ENCODE measurements at places on chromosomes 7 and 10. TPM values are rescaled to one million over a fixed set of nuclear protein-coding genes. Genes with fewer than 3 reads are reported as not detected.

DNA sequence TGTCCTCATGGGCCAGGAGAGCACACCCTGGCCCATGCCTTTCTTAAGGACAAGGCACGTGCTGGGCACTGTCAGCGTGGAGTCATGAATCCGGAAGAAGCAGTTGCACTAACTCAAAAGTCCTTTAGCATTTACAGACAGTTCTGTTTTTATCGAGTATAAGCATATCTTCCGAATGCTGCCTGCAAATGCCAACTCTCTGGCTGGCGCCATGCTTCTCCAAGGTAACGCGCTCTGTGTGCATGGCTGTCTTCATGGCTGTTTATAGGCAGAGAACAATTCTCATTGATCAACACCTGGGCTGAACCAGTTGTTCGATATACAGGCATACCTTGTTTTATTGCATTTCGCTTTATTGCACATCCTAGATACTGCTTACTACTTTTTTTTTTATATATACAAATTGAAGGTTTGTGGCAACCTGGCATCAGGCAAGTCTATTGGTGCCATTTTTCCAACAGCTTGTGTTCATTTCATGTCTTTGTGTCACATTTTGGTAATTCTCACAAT is 28.0 kb upstream of the ZNRF2 start:
- no peak for DNase-seq

DNA sequence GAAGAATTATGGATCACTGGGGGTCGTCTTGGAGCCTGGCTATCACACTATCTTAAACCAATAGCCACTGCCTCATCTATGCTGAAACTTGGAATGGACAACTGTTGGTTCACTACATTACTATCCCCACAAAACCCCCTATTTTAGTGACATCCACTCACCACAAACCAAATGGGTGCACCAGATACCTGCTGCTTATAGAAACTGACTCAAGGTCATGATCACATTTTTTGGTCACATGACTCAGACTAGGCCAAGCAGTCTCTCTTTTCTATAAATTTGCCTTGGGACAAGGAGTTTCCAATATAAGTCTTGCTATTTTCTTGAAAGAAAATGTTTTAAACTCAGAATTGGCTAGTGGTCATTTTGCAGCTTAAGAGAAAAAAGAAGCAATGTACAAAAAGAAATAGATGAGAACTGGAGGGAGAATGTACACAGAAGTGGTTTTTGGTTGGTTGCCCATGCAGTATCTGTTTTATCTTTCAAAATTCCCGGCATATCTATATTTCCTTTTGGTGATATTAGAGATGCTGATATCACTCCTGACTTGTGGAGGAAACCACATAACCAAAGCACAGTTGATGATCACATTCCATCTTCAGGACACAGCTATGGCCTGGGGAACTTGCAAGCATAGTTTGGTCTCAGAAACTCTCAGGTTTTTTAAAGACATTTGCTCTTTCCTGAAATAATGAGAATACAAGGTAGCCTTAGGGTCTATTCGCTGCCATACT is 85.2 kb upstream of the CACNA2D1 start:
- no peak for DNase-seq

- no peak for DNase-seq
Measured at GRCh38 chr7:66013938-66014337, 31.9 kb upstream of the GUSB start.

Gene RELN
- total RNA-seq = 7.4 TPM

GRCh38 chr10:131160219-131160875 is 151.2 kb downstream of the TCERG1L start:
- DNase-seq = no peak

Gene BMPER
- 5.2 TPM for total RNA-seq

- no peak for DNase-seq
Measured at GRCh38 chr10:96125142-96125515, 5.0 kb upstream of the ZNF518A start.

Gene GPC2
- total RNA-seq = 7.4 TPM

Gene LIPM
- not detected for total RNA-seq

DNA sequence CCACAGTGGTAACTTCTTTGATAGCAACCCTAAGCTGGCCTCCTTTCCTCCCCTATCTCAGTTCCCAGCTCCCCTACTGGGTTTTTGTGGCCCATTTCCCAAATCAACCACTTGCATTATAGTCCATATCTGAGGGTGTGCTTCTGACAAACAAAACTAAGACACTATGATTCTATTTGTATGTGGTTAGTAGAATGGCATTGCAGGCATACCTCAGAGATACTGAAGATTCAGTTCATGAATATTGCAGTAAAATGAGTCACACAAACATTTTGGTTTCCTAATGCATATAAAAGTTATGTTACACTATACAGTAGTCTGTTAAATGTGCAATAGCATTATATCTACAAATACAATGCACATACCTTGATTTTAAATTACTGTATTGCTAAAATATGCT is 15.4 kb upstream of the TMEM243 start:
- no peak for DNase-seq

DNA sequence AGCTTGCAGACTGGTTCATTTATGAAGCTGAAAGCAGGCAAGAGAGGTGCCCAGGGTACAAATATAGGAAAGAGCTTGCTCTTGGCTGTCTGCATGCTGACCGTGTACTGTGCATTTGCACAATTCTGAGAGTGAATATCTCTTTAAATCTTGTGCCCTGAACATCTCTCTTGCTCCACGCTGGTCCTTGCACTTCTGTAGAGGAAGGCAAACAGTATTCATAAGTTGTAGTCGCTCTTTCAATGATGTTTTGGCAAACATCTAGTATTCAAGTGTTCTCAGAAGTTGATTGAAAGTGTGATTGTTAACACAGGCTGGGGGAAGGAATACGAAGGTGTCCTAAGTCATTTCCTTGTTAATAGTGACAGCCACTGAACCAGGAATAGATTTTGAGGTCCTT is 213.2 kb downstream of the TRIL start:
- DNase-seq = no peak

DNA sequence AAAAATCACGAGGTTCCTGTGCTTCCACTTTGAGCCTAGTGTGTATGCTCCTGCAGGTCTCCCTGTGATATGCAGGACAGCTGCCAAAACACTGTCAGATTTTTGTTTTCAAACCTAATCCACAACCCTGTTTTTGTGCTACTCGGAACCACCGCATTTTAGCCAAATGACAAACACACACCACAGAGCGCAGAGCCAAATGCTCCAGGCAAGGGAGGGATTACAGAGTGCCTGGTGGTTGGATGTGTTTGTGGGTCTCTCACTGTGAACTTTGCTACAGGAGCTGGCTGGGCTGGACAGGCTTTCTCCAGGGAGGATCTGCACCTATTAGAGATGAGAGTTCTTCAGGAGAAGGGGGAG is 5.7 kb upstream of the RBM28 start:
- DNase-seq = no peak

DNA sequence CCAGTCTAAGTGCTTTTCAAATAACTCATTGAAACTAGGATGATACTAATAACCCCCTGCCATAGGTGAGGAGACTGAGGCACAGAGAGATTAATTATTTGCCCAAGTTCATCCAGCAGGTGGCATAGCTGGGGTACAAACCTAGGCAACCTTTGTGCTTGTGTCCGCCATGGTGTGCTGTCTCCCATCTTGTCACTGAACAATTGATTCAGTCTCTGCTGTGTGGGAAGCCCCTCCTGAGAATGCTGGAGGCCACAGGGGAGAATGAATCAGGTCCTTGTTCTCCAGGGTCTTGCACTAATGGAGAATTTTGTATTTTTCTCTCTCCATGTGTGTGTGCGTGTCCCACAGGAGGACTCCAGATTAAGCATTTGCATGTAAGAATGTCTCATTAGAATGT is 15.8 kb upstream of the TMEM236 start:
- DNase-seq = no peak

- no peak for DNase-seq
Measured at GRCh38 chr10:85967594-85967993, 399.0 kb downstream of the GRID1 start.

GRCh38 chr10:119414081-119414611 is 128.4 kb downstream of the RGS10 start:
- DNase-seq = no peak

Gene HSPB1
- 3,606 TPM for total RNA-seq

- no peak for DNase-seq
Measured at GRCh38 chr10:95745501-95745900, 10.5 kb upstream of the ENTPD1 start.

- DNase-seq = no peak
Measured at GRCh38 chr7:17846935-17847334, 93.4 kb downstream of the SNX13 start.

DNA sequence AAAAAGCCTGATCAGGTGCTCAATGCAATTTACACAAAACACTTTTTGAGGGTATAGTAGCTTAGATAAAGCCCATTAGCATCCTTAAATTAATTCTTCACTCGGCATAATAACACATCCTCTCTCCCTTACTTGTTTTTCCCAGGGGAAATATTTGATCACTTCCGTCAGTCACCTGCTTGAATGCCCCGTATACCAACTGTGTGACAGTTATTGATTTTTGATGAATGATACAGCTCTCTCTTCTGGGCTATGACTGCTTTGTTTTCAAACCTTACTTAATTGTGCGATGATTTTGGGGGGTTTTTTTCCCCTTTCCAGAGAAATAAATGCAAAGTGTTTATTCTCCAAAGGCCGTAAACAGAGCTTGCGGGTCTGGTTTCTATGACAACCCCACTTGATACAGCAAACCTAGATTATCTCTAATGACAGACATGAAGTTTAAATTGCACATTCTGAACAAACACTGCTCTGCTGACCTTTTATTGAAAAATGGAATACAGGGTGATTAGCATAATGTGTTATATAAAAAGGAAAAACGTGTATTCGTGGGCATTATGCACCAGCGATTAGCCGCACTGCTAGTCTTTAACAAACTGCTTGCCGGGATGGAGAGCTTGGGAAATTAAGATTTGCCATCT is 78.4 kb upstream of the NANOS1 start:
- DNase-seq = no peak

DNA sequence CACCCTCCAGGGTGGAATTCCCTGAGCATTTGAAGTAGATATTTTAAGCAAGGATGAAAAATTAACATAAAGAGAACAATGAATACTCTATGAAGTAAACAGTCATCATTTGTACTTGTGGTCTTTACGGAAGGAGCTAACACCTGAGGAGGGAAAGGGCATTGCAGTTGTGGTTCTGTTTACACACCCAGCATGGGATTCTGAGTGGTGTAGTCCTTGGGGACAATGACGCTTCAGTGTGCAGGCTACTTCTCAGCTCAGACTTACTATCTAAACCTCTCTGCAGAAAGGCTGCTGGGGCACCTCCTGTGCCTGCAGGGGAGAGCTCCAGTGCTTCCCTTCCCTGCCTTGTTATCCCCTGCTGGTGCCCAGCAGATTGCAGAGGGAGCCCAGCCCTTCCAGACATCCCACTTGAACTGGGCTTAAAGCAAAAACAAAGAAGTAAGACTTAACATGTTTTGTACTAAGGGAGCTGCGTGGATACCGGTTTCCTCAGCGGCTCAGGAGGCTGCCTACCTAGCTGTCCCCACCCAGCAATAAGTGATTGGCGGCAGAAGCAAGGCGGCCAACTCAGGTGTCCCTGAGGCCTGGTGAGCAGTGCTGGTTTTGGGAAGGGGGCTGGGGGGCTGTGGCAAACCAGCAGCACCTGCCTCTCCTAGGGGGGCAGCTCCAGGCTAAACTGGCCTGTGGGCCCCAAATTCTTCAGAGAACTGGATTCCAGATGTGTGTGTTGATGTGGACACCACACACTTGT is 89.1 kb downstream of the CELF2 start:
- no peak for DNase-seq

DNA sequence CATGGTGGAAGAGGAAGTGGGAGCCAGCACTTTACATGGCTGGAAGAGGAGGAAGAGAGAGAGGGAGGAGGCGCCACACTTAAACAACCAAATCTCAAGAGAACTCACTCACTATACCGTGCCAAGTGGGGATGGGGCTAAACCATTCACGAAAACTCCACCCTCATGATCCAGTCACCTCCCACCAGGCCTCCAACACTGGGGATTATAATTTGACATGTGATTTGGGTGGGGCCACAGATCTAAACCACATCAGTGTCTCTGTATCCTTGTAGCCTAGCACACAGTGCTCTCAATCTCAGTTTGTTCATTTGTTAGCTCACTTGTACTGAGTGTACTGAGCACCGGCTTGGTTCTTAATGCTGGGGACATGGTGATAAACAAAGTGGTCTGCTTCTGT is 228.3 kb downstream of the BUB3 start:
- DNase-seq = no peak

DNA sequence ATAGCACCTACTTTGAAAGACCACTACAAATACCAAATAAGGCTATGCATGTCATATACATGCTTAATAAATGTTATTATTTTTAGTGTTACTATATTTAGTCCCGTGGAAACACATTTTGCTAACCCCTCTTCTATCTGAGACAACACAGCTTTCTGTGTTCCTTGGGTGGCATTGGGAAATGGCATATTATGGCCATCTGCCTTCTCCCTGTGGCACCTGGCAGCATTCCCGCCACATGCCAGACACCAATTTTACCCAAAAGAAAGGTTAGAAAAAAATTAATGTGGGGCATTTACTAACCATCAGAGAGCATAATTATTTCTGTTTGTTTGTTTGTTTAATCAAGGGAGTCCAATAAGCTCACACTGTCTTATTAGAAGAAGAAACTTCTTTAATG is 168.6 kb upstream of the ETV1 start:
- DNase-seq = no peak

Gene GPR85
- not detected for total RNA-seq

Gene SPDYE8
- not detected for total RNA-seq

DNA sequence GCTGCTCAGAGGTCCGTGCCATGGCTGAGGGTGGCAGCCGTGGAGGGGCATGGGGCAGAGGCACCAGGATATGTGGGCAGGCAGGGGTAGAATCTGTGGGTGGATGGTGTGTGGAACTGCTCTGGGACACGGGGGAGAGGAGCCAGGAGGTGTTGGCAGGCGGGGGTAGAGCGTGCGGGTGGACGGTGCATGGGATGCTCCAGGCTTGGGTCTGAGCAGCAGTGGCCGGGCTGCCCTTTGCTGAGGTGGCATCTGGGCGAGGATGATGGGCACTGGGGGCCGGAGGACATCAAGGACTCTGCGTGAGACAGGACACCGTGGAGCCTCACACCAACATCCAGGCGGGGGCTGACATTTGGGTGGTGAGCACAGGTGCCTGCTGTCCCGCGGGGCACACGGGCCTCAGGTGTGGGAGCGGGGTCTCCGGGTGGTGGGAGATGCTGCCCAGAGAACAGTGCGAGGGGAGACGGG is 46.2 kb downstream of the JAKMIP3 start:
- DNase-seq = no peak

GRCh38 chr10:104648421-104648820 is 7.3 kb downstream of the SORCS3 start:
- DNase-seq = no peak

Data from vagina (tissue), 2 donors.